Endothelial cell (in vitro differentiated cells): ENCODE measurements at places on chromosomes 3 and 15. TPM values are rescaled to one million over a fixed set of nuclear protein-coding genes. Genes with fewer than 3 reads are reported as not detected.

DNA sequence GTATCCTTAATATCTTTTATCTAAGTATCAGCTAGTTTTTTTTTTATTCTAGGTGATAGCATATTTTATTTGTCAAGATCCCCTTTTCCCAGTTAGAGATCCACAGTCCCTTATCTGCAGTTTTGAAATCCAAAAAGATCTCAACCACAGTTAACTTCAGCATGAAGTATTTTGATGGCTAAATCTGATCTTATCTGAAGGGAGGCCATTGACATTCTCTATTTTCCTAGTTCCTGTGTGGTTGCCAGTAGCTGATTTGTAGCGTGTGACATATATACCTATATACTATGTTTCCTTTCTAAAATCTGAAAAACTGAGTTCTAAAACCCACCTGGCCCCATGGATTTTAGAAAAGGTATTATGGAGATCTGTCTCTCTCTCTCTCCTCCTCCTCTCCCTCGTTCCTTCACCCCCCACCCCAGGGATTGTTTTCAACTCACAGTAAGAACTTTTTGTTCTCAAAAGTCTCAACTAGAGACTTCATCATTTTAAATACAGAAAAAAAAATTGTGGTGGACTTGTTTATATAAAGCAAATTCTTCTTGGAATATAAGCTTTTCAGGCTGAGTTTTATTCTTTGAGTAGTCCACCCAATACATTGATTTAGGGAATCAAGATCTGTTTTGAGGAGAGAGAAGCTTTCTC lies 12.3 kb downstream of the TCF12 start:
- peaks cover 22% of the 10 kb centered on the region for H3K4me1 ChIP-seq
- no peaks in the 10 kb centered on the region for H3K27me3 ChIP-seq
- peaks cover 32% of the 10 kb centered on the region for H3K36me3 ChIP-seq

DNA sequence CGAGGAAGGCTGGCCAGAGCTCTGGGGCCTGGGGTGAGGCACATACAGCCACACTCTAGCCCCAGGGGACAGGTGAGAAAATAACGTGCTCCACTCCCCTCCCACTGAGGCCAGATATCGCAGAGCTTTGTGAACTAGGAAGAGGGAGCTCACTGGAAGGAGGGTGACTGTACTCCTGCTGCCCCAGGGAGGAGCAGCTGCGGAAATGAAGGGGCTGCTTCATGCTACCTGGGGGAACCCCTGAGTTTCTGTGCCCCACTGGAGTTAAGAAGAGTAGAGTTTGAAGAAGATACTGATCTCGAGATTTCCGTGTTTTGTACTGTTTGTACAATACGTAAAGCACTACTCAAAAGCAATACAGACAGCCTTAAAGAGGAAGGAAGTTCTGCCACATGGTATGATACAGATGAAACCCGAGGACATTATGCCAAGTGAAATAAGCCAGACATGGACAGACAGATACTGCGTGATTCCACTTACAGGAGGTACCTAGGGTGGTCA lies 44.6 kb downstream of the CMTM6 start:
- peaks cover 19% of the 10 kb centered on the region for H3K36me3 ChIP-seq
- H3K4me1 ChIP-seq, result peaks cover 27% of the 10 kb centered on the region
- DNase-seq, result no peak
- H3K4me3 ChIP-seq, result no peak overlapping the region
- H3K27ac ChIP-seq, result peak overlapping the region; percentile 66
- H3K27me3 ChIP-seq, result peaks cover 4% of the 10 kb centered on the region

DNA sequence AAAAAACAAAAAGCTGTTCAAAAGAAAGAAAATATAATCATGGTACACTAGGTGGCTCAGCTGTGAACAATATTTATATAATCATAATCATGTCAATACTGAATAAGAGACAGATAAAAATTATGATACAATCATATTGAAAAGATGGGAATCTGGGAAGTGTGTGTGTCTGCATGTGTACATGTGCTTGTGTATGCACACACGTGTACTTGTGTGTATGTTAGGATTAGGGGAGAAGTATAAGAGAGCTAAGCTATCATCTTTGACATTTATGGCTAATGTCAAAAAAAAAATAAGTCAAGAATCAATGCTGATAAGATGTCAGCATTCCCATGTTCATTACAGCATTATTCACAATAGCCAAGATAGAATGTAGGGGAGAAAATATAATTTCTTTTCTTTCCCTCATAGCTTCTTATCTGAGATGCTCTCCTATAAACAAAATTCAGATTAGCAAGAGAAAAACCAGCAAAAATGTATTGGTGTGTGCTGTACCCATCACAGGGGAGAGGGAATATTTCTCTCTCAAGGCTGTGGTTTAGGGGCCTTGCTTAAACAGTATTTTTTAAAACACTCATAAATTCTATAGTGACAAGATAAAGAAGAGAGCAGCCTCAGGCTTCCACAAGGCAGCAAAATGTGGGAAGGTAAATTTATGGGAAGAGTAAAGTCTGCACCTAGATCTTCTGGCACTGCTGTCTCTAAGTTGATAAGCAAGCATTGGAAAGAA lies 63.4 kb upstream of the ITGA11 start:
- peaks cover 1% of the 10 kb centered on the region for H3K27me3 ChIP-seq
- H3K27ac ChIP-seq, result no peak overlapping the region
- H3K4me3 ChIP-seq, result no peak overlapping the region
- H3K4me1 ChIP-seq, result peaks cover 14% of the 10 kb centered on the region

DNA sequence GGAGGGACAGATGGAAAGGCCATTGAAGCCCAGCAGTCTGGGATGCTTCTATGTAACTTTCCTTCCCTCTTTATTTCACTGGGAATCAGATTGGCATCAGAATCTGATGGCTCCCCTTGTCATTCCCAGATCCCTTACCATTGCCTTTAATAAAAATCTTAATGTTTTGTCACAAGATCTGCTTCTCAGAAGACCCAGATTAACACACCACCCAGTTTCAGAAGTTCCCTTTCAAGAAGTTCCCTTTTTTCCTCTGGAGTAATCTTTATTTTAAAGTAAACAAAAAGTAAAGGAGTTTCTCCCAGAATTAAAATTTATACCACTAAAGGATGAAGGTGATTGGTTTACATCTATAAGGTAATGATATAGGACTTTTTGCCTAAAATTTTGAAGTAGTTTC lies 76.4 kb downstream of the UBR1 start:
- H3K4me3 ChIP-seq, result no peak overlapping the region
- H3K27me3 ChIP-seq, result no peaks in the 10 kb centered on the region
- DNase-seq, result no peak
- no peaks in the 10 kb centered on the region for H3K4me1 ChIP-seq

FSIP1 gene
- 0.41 TPM for total RNA-seq

KBTBD13 gene
- total RNA-seq, result not detected
